H54 (cell line): ENCODE measurements at places on chromosomes 4 and X.

DNA sequence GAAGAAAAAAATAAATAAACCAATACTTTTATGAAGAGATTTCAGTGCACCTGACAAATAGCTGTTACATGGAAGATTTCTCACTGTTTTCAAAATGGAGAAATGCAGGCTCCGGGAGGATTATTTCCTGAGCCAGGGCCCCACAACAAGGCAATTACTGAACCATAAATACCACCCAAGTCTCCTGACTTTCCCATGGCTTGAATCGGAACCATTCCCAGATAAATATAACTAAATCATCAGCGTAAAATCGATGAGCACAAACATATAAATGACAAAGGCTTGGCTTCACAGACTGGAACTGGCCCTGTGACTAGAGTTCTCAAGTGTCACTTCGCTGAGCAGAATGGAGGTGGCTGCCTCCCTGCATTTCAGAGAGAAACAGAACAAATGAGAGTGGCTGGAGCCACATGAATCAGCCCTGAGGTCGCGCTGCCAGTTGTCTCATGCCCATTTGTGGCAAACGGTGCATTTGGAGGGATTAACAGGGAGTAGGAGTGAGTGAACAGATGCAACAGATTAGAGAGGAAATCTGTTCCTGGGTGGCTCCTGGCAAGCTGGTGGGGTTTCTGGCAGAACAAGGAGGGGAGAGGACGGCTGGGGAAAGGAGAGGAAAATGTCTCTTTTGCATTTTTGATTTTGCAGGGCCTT, 57.3 kb upstream of the STIM2 start:
- no peak for DNase-seq

DNA sequence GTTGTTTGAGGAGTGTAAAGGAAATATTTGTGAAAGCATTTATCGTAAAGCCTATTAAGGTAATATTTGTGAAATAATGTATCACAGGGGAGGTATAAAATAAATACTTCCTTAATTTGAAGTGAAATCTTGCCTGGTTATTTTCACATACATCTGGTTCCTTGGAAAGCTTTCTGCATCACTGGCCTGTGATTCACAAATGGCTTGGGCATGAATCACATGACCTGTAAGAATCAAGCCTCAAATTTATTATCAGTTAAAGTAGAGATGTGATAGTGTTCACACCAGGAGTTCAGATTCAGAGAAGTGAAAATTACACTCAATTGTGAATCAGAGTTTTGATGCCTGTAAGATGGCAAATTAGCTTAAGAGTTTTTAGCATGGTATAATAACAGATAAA, 1911.4 kb downstream of the STIM2 start:
- no peak for DNase-seq

GRCh38 chrX:96576368-96576767, 108.3 kb upstream of the DIAPH2 start:
- DNase-seq: no peak

- DNase-seq: no peak
These were observed 135.8 kb downstream of the RAPGEF2 start for GRCh38 chr4:159238631-159239030.

DNA sequence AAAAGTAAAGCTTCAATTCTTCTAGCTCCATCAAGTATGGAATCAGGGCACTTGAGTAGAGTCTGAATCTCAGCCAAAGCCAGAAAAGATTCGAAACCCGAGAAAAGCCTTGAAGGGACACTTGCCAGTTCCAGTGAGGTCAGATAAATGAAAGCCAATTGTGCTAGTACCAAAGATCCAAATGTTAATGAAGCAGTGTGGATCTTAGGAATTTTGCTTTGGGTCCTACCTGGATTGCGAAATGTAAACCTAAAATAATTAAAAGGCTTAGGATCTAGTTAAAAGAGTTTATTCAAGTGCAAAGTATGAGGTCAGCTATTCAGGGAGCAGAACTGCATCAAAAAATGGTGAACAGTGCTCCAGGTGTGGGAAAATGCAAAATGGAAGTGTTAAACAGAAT, 552.6 kb downstream of the NAP1L3 start:
- DNase-seq: no peak

GRCh38 chrX:5194806-5195205, 1033.9 kb downstream of the NLGN4X start:
- DNase-seq: no peak

- DNase-seq: no peak
These were observed 575.7 kb downstream of the SPOCK3 start for GRCh38 chr4:166658585-166658984.

DNA sequence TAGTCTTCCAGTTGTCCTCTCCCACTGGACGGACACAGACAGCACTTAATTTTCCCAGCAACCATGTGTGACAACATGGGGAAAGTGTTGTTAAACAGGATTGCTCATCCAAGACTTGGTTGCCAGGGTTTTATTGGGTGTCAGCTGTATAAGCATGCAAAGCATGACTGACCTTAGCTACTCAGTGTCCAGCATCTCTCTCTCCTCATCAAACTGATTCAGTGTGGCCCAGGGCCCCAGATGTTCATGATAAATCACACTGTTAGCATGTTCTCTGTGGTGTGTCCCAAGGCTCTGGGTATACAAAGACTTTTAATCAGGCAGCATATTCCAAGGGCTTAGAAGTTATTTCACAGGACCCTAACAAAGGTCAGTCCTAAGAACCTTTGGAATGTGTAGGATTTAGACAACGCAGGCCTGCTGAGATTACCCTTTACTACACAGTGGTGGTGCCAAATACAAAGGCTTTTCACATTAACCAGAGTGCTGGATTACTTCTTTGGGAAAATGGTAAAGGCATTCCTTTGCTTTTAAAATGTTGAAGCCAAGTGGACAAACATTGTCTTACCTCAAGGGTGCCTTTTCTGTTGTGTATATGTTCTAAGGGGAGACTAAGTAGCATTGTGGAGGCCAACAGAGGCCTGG, 213.3 kb downstream of the GLUD2 start:
- no peak for DNase-seq

- no peak for DNase-seq
These were observed 48.6 kb upstream of the GYPA start for GRCh38 chr4:144189121-144189520.

DNA sequence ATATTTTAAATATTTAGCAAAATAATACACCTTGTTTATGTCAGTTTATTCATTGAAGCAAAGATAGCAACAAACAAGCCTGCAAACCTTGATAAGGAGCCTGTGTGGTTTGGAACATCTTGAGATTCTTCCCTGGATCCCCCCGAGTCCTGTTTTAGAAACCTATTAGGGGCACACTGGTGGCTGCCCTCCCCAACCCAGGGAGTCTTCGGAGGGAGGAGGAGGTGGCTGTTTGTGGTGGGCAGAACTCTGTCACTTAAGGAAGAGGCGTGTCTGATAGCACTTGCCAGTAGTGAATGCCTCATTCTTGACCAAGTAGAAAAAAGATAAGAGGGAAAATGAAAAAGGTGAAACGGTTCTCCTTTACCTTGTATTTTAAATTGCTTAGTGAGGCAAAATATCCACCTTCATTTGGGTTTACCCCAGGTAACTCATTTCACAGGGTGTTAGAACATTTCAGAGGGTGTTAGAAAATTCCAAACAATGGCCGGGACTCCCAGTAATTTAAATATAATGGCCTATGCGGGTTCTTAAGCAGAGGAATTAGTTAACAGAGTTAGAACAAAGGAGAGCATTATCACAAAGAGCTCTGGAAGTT, 10.4 kb downstream of the KIT start:
- DNase-seq: no peak

DNA sequence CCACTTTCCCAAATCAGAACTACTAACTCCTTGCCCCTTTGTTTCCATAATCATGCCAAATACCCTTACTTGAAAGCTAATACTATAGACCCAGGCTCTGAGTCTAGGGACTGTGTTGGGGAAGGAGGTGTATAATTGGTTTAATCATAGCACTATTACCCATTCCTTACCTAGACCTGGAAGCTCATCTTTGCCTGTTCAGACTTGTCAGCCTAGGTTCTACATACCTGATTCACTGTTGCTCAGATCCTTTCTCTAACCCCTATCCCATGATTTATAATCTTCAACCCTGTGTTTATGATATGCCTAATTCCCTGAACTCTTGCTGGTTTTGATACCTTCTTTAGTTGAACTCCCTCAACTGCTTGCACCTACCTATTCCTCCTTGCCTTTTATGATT, 123.1 kb upstream of the GRIA3 start:
- DNase-seq: no peak

GRCh38 chrX:40087425-40088298, 10.1 kb downstream of the BCOR start:
- DNase-seq: no peak

GRCh38 chr4:10582059-10582686, 102.4 kb downstream of the CLNK start:
- DNase-seq: peak; percentile 7

DNA sequence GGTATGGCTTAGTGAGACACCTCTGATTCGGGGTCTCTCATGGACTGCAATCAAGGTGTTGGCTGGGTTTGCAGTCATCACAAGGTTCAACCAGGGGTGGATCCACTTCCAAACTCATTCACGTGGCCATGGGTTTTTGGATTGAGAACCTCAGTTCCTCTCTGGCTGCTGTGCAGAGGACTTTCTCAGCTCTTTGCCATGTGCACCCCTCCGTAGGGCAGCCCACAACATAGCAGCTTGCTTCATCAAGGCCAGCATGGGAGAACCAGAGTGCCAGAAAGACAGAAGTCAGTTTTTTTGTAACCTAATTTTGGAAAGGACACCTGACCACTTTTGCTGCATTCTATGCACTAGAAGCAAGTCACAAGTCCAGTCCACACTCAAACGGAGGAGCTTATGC, 154.9 kb downstream of the PJA1 start:
- DNase-seq: no peak

GRCh38 chr4:18930487-18930886, 908.9 kb upstream of the LCORL start:
- no peak for DNase-seq

DNA sequence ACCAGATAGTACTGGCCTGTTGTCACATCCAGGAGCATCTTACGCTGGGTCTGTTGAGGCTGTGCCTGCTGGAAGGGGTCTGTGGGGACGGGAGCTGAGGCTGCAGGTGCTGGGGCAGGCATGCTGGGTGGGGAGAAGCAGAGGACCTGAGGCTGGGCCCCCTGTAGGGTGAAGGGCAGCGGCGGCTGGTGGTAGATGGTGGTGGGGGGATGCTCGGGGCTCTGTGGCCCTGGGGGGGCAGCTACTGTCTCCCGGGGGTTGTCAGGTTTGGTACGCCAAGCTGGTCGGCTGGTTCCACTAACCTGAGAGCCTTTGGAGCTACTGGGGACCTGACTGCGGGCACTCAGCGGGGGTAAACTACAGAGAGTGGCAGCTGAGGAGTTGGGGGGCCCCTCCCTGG, 7.8 kb downstream of the C4orf54 start:
- DNase-seq: no peak

DNA sequence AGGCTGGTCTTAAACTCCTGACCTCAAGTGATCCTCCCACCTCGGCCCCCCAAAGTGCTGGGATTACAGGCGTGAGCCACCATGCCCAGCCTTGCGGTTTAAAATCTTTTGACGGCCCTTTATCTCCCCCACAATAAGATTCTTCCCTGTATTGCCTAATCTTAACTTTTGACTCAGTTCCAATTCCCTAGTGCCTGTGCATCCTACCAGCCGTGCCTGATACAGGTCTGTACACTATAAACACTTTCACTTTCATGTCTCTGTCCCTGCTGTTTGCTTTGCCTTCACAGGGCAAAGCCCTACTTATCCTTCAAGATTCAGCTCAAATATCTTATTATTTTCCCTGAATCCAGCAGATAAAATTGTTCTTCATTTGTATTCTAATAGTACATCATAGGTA, 74.6 kb downstream of the WDR44 start:
- no peak for DNase-seq

DNA sequence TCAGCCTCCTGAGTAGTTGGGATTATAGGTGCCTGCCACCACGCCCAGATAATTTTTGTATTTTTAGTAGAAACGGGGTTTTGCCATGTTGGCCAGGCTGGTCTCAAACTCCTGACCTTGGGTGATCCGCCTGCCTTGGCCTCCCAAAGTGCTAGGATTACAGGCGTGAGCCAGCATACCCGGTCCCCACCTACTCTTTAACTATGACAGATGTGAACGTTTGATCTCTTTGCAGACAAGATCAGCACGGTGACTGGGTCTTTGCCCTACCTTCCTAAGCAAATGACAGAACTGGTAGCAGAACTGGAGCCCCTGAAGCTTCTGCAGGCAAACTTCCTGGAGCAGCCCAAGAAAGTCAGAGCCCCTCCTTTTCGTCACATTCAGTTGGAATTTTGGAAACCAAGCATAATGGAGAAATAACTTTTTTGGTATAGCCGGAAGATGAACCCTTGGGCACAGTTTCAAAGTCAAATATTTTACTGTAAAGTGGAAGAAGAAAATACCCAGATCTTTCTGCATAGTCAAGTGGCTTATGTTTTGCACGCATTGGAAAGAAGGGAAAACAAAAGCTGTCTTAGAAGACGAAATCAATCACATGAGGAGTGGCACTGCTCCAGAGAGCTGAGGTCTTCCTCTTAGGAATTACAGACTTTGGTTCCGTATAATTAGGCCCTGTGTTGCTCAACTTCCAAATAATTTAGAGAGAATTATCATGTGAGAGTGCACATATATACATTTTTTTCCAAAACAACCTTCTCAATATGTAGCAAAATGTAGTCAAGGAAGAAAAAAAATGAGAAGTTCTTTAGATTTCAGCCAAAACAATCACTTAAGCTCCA, 90.6 kb downstream of the SORBS2 start:
- DNase-seq: no peak

DNA sequence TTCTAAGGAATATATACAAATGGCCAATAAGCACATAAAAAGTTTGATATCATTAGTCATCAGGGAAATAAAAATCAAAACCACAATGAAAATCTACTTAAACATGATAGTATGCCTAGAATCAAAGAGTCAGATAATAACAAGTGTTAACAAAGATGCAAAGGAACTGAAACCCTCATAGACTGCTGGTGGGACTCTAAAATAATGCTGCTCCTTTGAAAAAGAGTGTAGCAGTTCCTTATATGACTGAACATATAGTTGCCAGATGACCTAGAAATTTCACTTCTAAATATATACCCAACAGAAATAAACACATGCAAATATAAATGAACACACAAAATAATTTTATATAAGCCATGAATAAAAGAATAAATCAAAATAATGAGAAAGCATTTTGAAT, 205.1 kb upstream of the CTSO start:
- no peak for DNase-seq

GRCh38 chr4:7381890-7382633, 52.7 kb downstream of the PSAPL1 start:
- DNase-seq: no peak
